ENCODE measurements at places on chromosomes 16 and 17. TPM values are rescaled to one million over a fixed set of nuclear protein-coding genes. Genes with fewer than 3 reads are reported as not detected.
A peak's percentile ranks its signal among the peaks of the same experiment; 100 is the strongest.

Gene CA4
- 22.7 TPM for total RNA-seq

Gene CDH8
- not detected for total RNA-seq

Gene CLEC10A
- 0.59 TPM for total RNA-seq

Gene GCGR
- not detected for total RNA-seq

Gene C17orf107
- 1.5 TPM for total RNA-seq

Gene MYCBPAP
- total RNA-seq: 0.78 TPM

- H3K27me3 ChIP-seq: no peaks in the 10 kb centered on the region
- peaks cover 13% of the 10 kb centered on the region for H3K36me3 ChIP-seq
- H3K4me3 ChIP-seq: no peak overlapping the region
- peak; percentile 80 for DNase-seq
These were observed 5.2 kb upstream of the MRPL38 start for GRCh38 chr17:75909812-75910274.

- no peak overlapping the region for H3K4me3 ChIP-seq
- no peak overlapping the region for H3K27ac ChIP-seq
- peak; percentile 81 for DNase-seq
These were observed 19.8 kb downstream of the COX4I1 start for GRCh38 chr16:85819245-85819644.

DNA sequence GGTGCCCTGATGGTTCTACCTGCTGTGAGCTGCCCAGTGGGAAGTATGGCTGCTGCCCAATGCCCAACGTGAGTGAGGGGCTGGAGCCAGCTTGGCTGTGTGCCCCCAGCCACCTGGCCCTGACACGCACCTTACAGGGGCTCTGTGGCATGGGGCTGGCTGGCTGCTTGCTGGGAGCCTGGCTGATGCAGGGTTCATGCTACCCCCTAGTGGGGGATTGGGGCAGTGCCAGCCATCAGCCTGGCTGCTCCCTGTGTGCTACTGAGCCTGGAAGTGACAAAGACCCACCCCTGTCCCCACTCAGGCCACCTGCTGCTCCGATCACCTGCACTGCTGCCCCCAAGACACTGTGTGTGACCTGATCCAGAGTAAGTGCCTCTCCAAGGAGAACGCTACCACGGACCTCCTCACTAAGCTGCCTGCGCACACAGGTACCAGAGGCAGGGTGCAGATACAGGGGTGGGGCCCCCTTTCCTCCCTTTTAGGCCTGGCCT, 5.7 kb downstream of the GRN start:
- H3K36me3 ChIP-seq: peaks cover 27% of the 10 kb centered on the region
- H3K27me3 ChIP-seq: no peaks in the 10 kb centered on the region
- H3K4me3 ChIP-seq: no peak overlapping the region
- no peak overlapping the region for H3K27ac ChIP-seq
- DNase-seq: peak; percentile 68

DNA sequence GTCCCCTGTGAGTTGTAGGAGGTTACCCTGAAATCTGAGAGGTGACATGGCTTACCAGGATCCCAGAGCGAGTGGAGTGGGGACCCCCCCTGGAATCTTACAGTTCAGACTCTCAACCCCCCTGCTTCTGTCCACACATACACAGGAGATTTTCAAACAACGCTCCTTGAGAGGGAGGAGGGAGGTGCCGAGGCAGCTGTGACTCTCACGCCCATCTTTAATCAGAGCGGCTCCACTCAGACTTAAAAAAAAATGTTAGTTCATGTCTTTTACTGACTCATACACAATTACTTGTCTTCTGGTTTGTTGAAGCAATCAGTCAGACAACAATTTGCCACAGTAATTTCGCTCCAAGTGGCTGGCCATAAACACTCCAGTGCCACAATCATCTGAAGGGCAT, 15.4 kb upstream of the TMEM220 start:
- no peak overlapping the region for H3K4me3 ChIP-seq
- no peaks in the 10 kb centered on the region for H3K4me1 ChIP-seq
- no peaks in the 10 kb centered on the region for H3K27me3 ChIP-seq
- H3K36me3 ChIP-seq: no peaks in the 10 kb centered on the region

DNA sequence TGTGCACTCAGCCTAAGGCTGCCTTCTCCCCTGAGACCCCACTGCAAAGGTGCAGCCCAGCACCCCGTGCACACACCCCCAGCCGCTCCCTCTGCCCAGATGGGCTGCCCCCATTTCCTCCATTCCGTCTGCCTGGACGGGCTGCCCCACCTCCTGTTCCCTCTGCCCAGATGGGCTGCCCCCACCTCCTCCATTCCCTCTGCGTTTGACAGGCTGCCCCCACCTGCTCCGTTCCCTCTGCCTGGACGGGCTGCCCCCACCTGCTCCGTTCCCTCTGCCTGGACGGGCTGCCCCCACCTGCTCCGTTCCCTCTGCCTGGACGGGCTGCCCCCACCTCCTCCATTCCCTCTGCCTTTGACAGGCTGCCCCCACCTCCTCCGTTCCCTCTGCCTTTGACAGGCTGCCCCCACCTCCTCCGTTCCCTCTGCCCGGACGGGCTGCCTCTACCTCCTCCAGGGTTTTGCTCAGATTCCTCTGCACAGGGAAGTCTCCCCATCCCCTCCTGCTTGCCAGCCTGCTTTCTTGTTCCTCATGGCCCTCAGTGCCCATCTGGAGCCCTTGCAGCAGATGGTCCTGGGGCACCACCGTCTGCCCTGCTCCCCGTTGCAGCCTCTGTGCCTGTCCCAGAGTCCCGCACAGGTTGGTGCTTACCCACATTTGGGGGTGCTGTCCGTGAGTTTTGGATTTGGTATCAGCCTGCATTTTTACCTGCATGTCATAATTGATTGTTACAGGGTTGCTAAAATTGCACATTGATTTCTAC, 23.4 kb upstream of the IL17C start:
- H3K36me3 ChIP-seq: peaks cover 10% of the 10 kb centered on the region
- H3K27me3 ChIP-seq: no peaks in the 10 kb centered on the region
- no peak overlapping the region for H3K27ac ChIP-seq
- H3K4me3 ChIP-seq: no peak overlapping the region
- H3K4me1 ChIP-seq: peaks cover 12% of the 10 kb centered on the region
- no peak for DNase-seq

DNA sequence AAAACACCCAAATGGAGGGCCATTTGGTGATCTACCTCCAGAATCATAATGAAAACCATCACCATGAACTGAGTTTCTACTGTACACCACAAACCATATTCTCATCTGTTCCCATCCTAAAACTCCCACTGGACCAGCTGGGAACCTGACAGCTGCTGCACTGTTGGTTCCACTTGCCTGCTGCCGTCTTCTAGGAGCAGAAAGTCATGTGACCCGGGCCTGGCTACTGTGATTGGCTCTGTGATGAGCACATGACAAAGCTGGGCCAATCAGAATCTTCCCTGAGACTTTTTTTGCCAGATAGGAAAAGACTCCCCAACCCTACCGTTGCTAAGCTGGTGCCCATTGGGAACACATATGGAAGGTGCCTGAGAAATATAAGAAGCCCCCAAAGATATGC, 264.2 kb downstream of the MRTFB start:
- no peak overlapping the region for H3K4me3 ChIP-seq
- H3K27me3 ChIP-seq: no peaks in the 10 kb centered on the region
- H3K36me3 ChIP-seq: no peaks in the 10 kb centered on the region
- DNase-seq: no peak
- H3K4me1 ChIP-seq: peaks cover 7% of the 10 kb centered on the region
- H3K27ac ChIP-seq: no peak overlapping the region

DNA sequence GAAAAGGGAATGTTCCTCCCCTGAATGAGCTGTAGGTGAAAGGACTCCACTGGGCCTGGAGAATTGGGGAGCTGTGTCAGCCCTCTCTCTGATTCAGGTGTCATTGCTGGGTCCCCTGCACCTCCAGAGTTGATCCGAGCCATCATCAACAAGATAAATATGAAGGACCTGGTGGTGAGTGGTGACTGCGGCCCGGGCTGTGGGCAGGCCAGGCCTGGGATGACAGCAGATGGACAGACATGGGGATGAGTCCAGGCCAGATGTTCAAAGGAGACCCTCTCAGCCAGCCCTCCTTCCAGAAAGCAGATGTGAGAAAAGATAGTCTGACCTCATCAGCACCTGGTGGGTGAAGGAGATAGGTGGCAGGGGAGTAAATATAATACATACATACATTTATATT, 4.6 kb downstream of the CHAD start:
- no peak overlapping the region for H3K27ac ChIP-seq
- peaks cover 14% of the 10 kb centered on the region for H3K36me3 ChIP-seq
- no peaks in the 10 kb centered on the region for H3K27me3 ChIP-seq
- peaks cover 12% of the 10 kb centered on the region for H3K4me1 ChIP-seq
- no peak for DNase-seq
- H3K4me3 ChIP-seq: no peak overlapping the region

- H3K27ac ChIP-seq: peak overlapping the region; percentile 52
- H3K4me1 ChIP-seq: peaks cover 93% of the 10 kb centered on the region
These were observed 13.8 kb downstream of the ITGB3 start for GRCh38 chr17:47267354-47267828.

DNA sequence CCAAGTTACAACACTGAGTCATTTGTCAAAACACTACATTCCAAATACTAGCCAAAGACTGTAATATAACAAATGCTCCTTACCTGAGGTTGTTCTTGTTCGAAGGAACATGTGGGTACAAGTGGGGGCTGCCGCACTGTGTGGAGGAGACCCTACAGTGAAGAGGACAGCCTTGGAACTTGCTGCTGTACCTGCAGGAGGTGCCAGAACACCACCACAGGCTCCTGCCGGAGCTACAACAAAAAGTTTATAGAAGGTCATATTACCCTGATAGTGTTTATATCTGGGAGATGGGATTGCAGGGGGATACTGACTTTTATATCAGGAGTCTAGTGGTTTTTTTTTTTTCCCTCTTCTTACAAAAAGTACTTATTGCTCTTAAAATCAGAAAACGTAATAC, 37.8 kb upstream of the ALDH3A1 start:
- H3K36me3 ChIP-seq: no peaks in the 10 kb centered on the region
- DNase-seq: no peak
- no peak overlapping the region for H3K27ac ChIP-seq
- no peaks in the 10 kb centered on the region for H3K27me3 ChIP-seq

DNA sequence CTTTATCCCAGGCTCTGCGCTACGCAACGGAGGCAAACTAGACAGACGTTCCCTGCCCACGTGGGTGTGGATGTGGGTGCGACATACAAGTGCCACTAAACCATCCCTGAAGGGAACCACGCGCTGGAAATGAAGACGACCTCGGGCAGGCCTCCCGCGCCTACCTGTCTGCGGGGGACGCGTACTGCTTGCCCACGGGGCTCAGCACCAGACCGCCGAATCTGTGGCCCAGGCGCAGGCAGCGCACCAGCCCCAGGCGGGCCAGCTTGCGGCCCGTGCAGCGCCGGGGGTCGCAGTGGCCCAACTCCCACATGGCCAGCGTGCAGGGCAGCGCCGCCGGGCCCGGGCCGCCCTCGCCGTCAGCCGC, 480 bp downstream of the TSR3 start:
- H3K27ac ChIP-seq: peak overlapping the region; percentile 49
- peaks cover 18% of the 10 kb centered on the region for H3K4me1 ChIP-seq
- peaks cover 12% of the 10 kb centered on the region for H3K36me3 ChIP-seq
- no peaks in the 10 kb centered on the region for H3K27me3 ChIP-seq

DNA sequence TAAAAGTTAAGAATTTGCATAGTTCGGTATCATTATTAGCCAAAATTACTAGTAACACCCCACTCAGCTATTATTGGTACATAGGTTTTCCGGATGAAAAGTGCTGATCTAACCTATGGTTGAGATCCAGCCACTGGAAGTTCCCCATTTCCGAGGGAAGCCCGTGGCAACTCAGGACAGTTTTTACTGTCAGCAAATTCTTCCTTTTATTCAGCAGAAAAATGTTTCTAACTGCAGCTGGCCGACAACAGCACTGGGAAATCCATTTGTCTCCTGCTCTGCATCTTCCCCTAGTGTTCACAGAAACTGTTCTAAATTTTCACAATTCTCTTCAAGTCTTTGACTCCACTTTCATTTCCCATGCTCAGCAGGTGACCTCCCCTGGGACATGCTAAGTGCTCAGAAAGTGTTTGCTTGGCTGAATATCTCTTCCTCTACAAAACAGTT, 15.5 kb upstream of the MMD start:
- no peaks in the 10 kb centered on the region for H3K36me3 ChIP-seq
- no peaks in the 10 kb centered on the region for H3K27me3 ChIP-seq
- peak; percentile 35 for DNase-seq
- H3K4me1 ChIP-seq: peaks cover 21% of the 10 kb centered on the region
- no peak overlapping the region for H3K4me3 ChIP-seq
- no peak overlapping the region for H3K27ac ChIP-seq

DNA sequence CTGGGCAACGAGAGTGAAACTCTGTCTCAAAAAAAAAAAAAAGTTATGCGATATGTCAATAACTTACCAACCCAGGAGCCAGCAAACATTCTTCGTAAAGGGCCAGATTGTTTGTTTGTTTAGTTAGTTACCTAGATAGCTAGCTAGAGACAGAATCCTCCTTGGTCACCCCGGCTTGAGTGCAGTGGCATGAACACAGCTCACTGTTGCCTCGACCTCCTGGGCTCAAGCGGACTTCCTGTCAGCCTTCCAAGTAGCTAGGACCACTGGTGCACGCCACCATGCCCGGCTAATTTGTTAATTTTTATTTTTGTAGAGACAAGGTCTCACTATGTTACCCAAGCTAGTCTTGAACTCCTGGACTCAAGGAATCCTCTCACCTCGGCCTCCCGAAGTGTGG, 113.0 kb downstream of the LITAF start:
- H3K4me1 ChIP-seq: no peaks in the 10 kb centered on the region
- DNase-seq: no peak
- H3K27ac ChIP-seq: no peak overlapping the region
- no peak overlapping the region for H3K4me3 ChIP-seq

GRCh38 chr17:14733376-14733775, 432.5 kb downstream of the HS3ST3B1 start:
- no peaks in the 10 kb centered on the region for H3K36me3 ChIP-seq
- no peaks in the 10 kb centered on the region for H3K27me3 ChIP-seq
- no peaks in the 10 kb centered on the region for H3K4me1 ChIP-seq
- H3K27ac ChIP-seq: no peak overlapping the region

DNA sequence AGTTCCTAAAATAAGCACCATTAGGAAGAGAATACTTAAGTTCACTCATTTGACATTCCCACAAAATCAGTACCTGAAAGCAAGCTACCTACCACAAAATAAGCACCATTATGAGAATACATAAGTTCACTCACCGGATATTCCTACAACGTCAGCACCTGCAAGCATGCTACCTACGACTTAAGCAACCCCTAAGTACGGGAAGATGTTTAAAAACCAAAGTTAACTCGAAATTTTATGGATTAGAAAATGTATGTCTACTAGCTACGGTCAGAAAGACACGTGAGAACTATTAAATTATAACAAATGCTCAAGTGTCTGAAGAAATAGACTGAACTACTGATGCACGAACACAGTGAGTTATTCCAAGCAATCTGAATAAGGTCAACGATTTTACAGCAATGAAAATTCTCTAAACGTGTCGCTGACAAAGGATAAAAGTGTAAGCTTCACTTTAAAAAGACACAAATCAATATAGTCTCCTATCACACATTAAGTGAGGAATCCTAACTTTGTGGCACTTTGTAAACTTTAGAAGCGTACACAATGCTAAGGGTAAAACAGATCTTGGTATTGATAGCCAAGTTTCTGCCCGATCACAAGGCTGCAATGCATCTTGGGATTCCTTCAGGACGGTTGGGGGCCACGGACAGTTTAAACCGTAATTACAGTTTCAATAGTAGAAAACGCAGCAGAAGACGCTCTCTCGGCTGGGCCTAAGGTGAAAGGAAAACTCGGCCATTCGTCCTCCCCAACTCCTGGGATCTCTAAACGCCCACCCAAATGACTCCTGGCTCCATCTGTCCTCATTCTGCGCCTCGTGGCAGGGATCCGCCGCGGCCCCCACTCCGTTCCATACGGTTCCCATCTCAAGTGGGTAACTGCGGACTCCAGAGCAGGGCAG, 1.3 kb downstream of the GSPT1 start:
- H3K4me3 ChIP-seq: peak overlapping the region; percentile 26
- peaks cover 40% of the 10 kb centered on the region for H3K4me1 ChIP-seq
- no peaks in the 10 kb centered on the region for H3K36me3 ChIP-seq
- peak; percentile 36 for DNase-seq

- peaks cover 5% of the 10 kb centered on the region for H3K36me3 ChIP-seq
- H3K27me3 ChIP-seq: no peaks in the 10 kb centered on the region
- H3K4me3 ChIP-seq: no peak overlapping the region
- H3K4me1 ChIP-seq: peaks cover 15% of the 10 kb centered on the region
These were observed 5.0 kb downstream of the CCDC47 start for GRCh38 chr17:63768433-63768832.

Data from thyroid gland (tissue), 4 donors.